ENCODE measurements at places on chromosomes 16 and 17. TPM values are rescaled to one million over a fixed set of nuclear protein-coding genes. Genes with fewer than 3 reads are reported as not detected.
A peak's percentile ranks its signal among the peaks of the same experiment; 100 is the strongest.

Gene C1QTNF8
- total RNA-seq = not detected

- H3K27ac ChIP-seq = peak overlapping the region; percentile 45
- H3K36me3 ChIP-seq = no peaks in the 10 kb centered on the region
- no peaks in the 10 kb centered on the region for H3K4me1 ChIP-seq
- peak; percentile 43 for DNase-seq
- no peaks in the 10 kb centered on the region for H3K27me3 ChIP-seq
Measured at GRCh38 chr16:84548971-84549844, 44.7 kb upstream of the MEAK7 start.

DNA sequence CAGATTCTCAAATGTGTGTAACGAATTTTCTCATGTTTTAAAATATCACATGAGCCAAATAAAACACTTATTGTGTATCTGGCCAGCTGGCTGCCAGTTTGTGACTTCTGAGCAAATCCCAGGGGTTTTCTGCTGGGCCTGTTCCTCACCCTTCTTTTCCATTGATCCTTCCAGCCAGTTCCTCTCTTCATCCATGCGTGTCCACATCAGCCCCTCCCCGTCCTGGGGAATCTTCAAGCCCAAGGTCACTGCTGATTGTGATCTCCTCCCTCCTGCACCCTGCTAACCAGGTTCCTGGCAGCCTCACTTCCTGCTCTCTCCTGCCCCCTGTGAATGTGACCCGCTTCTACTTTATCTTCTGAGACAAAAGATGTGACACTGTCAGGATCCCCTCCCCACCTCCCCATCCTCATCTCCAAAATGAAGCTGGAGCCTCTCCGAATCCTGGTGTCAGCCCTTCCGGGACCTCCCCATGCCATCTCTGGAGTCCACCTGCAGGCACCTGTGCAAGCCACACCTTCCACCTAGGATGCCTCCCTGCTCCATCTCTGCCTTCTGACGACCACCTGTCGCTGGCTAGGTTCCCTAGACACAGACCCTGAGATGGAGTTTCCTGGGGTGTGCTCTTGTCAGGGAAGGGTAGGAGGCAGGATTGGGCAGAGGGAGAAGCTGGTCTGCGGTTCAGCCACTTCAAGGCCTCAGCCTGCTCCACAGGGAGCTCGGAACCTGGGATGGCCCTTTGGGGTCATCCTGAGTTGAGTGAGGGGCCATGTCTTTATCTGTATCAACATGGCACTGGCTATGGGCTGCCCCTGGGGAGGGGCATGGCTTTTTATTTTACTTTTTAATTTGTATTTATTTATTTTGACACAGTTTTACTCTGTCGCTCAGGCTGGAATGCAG lies 205.1 kb downstream of the KATNIP start:
- no peaks in the 10 kb centered on the region for H3K4me1 ChIP-seq
- no peaks in the 10 kb centered on the region for H3K27me3 ChIP-seq
- no peak overlapping the region for H3K4me3 ChIP-seq
- no peak for DNase-seq
- no peaks in the 10 kb centered on the region for H3K36me3 ChIP-seq

Gene C17orf78
- not detected for total RNA-seq

DNA sequence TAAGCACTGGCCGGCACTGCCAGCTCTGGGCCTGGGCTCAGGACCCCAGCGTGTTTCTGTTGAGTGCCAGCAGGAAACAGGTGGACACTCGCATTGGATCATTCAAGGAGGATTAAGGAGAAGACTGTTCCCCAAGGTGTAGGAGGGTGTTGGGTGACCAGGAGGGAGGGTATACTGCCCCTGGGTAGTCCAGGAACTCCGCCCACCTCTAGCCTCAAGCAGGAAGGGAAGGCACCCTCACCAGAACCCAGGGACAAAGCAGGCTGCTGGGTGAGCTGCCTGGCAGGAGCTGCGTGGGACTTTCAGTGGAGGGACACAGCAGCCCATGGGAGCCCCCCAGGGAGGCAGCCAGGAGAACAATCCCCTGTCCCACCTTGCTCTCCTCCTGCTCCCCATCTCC lies 7.7 kb upstream of the RAB37 start:
- H3K4me1 ChIP-seq = no peaks in the 10 kb centered on the region
- no peaks in the 10 kb centered on the region for H3K36me3 ChIP-seq
- no peak for DNase-seq
- H3K27me3 ChIP-seq = no peaks in the 10 kb centered on the region

- no peak for DNase-seq
- H3K27me3 ChIP-seq = no peaks in the 10 kb centered on the region
- no peaks in the 10 kb centered on the region for H3K36me3 ChIP-seq
- H3K4me1 ChIP-seq = no peaks in the 10 kb centered on the region
- H3K4me3 ChIP-seq = no peak overlapping the region
- H3K27ac ChIP-seq = no peak overlapping the region
Measured at GRCh38 chr17:30816165-30816564, 8.3 kb downstream of the CRLF3 start.

GRCh38 chr16:2518823-2519710 lies 1.1 kb upstream of the AMDHD2 start:
- no peak overlapping the region for H3K4me3 ChIP-seq
- H3K27me3 ChIP-seq = no peaks in the 10 kb centered on the region
- no peaks in the 10 kb centered on the region for H3K36me3 ChIP-seq
- DNase-seq = peak; percentile 57

DNA sequence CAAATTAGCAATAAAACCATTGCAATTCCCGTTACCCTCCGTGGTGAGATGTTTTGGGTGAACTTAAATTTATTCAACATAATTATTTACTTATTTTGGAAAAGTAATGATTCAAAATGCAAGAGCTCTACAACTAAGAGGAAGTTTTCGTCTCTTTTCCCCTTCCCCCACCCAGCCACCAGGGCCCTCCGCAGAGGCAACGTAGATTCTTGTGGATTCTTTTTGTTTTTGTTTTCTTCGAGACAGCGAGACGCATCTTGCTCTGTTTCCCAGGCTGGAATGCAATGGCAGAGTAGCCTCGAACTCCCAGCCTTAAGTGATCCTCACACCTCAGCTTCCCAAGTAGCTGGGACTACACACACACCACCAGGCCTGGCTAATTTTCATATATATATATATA lies 19.2 kb downstream of the CCDC40 start:
- DNase-seq = no peak
- no peaks in the 10 kb centered on the region for H3K27me3 ChIP-seq
- H3K4me3 ChIP-seq = no peak overlapping the region
- H3K4me1 ChIP-seq = no peaks in the 10 kb centered on the region
- no peaks in the 10 kb centered on the region for H3K36me3 ChIP-seq

DNA sequence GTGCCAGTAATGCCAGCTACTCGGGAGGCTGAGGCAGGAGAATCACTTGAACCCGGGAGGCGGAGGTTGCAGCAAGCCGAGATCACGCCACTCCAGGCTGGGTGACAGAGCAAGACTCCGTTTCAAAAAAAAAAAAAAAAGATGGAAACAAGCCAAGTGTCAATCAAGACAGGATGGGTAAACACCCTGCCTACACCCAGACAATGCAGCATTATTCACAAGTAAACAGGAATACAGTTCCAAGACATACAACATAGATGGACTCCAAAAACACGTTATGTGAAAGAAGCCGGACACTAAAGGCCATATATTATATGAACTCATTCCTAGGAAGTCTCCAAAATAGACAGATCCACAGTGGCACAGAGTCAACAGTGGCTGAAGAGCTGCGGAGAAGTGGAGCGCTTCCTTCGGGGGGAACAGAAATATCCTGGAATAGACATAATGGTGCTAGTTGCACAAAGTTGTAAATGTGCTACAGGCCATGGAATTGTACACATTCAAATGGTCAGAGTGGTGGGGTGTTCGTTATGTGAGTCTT lies 33.9 kb downstream of the ANKRD11 start:
- H3K4me3 ChIP-seq = no peak overlapping the region
- H3K36me3 ChIP-seq = no peaks in the 10 kb centered on the region
- DNase-seq = no peak
- H3K4me1 ChIP-seq = no peaks in the 10 kb centered on the region
- H3K27ac ChIP-seq = no peak overlapping the region
- no peaks in the 10 kb centered on the region for H3K27me3 ChIP-seq

Gene SYNGR3
- not detected for total RNA-seq

- no peaks in the 10 kb centered on the region for H3K36me3 ChIP-seq
- no peak overlapping the region for H3K27ac ChIP-seq
Measured at GRCh38 chr16:31525113-31525512, 2.6 kb upstream of the AHSP start.

Gene SLC46A1
- total RNA-seq = 1.5 TPM

DNA sequence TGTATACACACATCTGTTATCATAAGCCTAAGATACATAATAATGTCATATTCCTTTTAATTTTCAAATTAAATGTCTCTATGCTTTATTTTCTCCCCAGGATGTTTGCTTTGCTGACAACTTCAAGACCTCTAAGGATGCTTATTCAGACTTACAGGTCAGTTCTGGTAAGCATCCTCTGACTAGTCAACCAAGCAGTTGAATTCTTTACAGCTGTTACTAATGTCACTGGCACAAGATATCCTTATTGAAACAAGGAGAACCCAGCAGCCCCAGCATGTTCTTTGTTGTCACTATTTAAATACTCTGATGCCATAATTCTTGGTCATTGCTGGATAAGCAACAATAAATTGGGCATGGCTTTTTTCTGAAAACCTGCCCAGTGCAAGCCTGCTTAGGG lies 232.3 kb upstream of the PMFBP1 start:
- no peaks in the 10 kb centered on the region for H3K4me1 ChIP-seq
- no peaks in the 10 kb centered on the region for H3K27me3 ChIP-seq
- no peak overlapping the region for H3K4me3 ChIP-seq

DNA sequence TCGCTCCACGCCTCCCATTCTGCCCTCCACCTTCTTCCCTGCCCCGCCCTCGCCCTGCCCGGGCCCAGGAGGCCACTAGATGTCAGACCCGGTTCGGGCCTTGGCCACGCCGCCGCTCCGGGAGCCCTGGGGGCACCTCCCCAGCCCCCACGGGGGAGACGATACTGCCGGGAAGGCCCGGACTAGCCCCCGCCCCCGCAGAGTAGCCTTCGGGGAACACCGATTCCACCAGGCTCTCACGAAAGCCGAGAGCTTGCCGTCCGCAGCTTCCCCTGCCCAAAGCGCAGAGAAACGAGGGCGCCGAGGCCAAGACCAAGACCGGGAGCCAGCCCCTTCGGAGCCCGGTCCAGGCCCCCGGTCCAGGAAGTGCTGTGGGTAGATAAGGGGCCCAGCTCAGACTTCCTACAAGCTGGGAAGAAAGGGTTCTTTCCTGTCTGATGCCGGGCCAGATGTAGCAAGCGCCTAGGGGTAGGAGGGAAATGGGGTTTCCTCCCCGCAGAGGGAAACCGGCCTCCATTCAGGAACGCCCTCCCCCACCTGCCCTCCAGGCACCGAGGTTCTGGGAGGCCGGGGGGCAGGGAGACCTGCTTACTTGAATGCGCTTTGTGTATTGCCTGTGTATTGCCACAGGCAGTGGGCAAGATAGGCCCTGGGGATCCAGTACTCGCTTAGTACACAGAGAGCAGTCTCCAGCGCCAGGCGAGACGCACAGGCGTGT lies 806 bp upstream of the CYB561 start:
- H3K36me3 ChIP-seq = no peaks in the 10 kb centered on the region
- H3K4me1 ChIP-seq = no peaks in the 10 kb centered on the region
- peak overlapping the region; percentile 75 for H3K27ac ChIP-seq
- H3K27me3 ChIP-seq = no peaks in the 10 kb centered on the region

Gene KLHDC4
- total RNA-seq = 47.2 TPM

Gene USP36
- total RNA-seq = 27.9 TPM

DNA sequence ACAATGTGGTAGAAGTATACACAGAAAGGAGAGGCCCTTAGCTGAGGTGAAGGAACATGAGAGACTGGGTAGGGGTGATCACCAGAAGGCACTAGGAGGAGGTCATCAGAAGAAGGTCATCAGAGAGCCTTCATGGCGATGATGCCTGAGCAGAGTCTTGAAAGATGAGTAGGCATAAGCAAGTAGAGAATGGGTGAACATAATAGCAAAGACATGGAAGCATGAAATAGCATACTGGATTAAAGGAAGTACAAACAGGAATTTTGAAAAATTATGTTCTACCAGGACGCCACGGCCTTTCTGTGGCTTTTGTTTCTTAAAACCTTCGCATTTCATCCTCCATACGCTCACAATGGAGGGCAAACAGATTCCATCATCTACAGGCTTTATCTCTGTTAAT lies 2.9 kb downstream of the IKZF3 start:
- H3K27ac ChIP-seq = no peak overlapping the region
- H3K36me3 ChIP-seq = no peaks in the 10 kb centered on the region
- DNase-seq = no peak
- no peak overlapping the region for H3K4me3 ChIP-seq

- H3K27me3 ChIP-seq = no peaks in the 10 kb centered on the region
- H3K36me3 ChIP-seq = no peaks in the 10 kb centered on the region
- no peak overlapping the region for H3K27ac ChIP-seq
- peaks cover 2% of the 10 kb centered on the region for H3K4me1 ChIP-seq
- DNase-seq = no peak
- H3K4me3 ChIP-seq = no peak overlapping the region
Measured at GRCh38 chr16:49488740-49489525, 115.3 kb downstream of the C16orf78 start.

- no peaks in the 10 kb centered on the region for H3K4me1 ChIP-seq
- no peaks in the 10 kb centered on the region for H3K36me3 ChIP-seq
- H3K27ac ChIP-seq = no peak overlapping the region
- no peak for DNase-seq
- no peak overlapping the region for H3K4me3 ChIP-seq
- H3K27me3 ChIP-seq = peaks cover 14% of the 10 kb centered on the region
Measured at GRCh38 chr17:8004899-8005298, 2.5 kb downstream of the GUCY2D start.

Gene CACNG5
- not detected for total RNA-seq

GRCh38 chr17:81013642-81014041 lies 21.3 kb upstream of the BAIAP2 start:
- H3K4me3 ChIP-seq = no peak overlapping the region
- no peaks in the 10 kb centered on the region for H3K27me3 ChIP-seq
- no peaks in the 10 kb centered on the region for H3K36me3 ChIP-seq
- H3K4me1 ChIP-seq = no peaks in the 10 kb centered on the region

Gene CCL8
- total RNA-seq = not detected

Gene NAE1
- total RNA-seq = 77.2 TPM

- H3K4me3 ChIP-seq = no peak overlapping the region
- no peaks in the 10 kb centered on the region for H3K4me1 ChIP-seq
- H3K27me3 ChIP-seq = no peaks in the 10 kb centered on the region
- H3K27ac ChIP-seq = no peak overlapping the region
- DNase-seq = no peak
Measured at GRCh38 chr17:79097226-79098055, 22.8 kb downstream of the ENGASE start.

Gene ELMO3
- total RNA-seq = not detected

- H3K27me3 ChIP-seq = no peaks in the 10 kb centered on the region
- H3K4me1 ChIP-seq = no peaks in the 10 kb centered on the region
- no peaks in the 10 kb centered on the region for H3K36me3 ChIP-seq
- H3K4me3 ChIP-seq = no peak overlapping the region
- DNase-seq = peak; percentile 8
Measured at GRCh38 chr17:64004903-64005733, 7.0 kb downstream of the PRR29 start.

Data from uterus (tissue), 4 donors.